ENCODE measurements at places on chromosomes 11 and 22.

- no peak for DNase-seq
These were observed 30.8 kb downstream of the UBE2L3 start for GRCh38 chr22:21598302-21598701.

GRCh38 chr11:61851113-61851899, 23.2 kb downstream of the FADS2 start:
- no peak for DNase-seq

- no peak for DNase-seq
These were observed 29.6 kb upstream of the FLI1 start for GRCh38 chr11:128664317-128664716.

GRCh38 chr22:46774253-46774979, 12.0 kb downstream of the TBC1D22A start:
- no peak for DNase-seq

DNA sequence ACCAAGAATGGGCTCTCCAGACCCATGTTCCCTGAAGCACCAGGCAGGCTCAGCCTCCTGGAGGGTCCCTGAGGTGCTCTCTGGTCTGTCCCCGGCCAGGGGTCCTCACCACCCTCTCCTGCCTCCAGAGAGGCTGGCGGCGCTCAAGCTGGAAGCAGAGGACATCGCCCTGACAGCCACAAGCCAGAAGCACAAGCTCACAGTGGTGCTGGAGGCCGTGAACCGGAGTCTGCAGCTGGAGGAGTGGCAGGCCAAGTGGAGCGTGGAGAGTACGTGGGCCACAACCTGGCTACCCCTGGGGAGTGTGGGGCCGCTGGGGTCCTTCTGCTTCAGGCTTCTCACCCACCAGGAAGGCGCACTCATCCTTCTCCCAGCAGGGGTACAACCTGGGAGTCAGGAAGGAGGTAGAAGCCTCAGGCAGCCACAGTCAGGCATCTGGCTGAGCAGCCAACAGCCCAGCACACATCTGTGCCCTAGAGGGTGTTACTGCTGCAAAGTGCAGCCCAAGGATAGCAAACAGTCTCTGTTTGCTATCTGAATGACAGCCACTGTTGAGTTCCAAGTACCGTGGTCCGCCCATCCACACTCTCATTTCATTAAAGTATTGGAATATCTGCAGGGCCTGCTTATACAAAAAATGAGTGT, 8.4 kb downstream of the PARVG start:
- no peak for DNase-seq

DNA sequence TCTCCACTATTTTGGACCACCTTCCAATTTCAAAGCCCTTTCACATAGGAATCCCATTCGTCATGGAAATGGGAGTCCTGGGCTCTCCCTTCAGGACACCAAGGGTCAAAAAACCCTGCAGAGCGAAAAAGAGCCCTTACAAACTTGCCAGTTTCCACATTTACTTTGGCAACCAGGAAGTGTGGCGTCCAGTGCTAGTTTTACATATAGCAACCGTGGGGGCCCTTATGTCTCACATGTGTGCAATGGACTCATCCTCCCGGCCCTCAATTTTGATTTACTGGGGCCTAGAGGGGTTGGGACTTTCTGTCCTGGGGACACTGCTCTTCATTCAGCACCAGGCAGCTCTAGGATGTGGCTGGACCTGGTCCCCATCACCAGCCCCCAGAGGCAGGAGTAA, 33.7 kb downstream of the DAGLA start:
- DNase-seq: no peak

DNA sequence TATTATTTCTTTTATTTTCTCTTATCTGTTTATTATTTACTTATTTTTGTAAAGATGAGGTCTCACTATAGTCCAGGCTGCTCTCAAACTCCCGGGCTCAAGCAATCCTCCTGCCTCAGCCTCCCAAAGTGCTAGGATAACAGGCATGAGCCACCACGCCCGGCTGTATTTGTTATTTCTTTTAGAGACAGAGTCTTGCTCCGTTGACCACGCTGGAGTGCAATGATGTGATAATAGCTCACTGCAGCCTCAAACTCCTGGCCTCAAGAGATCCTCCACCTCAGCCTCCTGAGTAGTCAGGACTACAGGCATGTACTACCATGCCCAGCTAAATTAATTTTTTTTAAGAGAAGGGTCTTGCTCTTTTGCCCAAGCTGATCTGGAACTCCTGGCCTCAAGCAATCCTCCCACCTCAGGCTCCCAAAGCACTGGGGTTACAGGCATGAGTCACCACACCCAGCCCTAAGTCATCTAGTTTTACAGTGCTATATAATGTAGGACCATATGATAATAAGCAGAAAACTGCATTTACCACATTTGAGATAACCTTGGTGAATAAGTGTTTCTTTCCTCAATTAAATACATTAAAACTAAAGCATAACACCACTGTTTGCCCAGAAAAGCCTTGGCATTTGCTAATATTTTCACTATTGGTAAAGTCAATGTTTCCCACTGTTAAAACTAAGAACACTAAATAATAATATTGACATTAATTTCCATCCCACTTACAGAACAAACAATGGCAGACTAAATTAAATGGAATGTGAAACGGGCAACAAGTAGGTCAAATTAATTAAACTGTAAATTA, 127.5 kb downstream of the SIK3 start:
- DNase-seq: no peak

- peak; percentile 85 for DNase-seq
These were observed 1.2 kb upstream of the TYMP start for GRCh38 chr22:50530877-50531545.

- DNase-seq: no peak
These were observed 307.0 kb downstream of the AASDHPPT start for GRCh38 chr11:106384429-106384828.

DNA sequence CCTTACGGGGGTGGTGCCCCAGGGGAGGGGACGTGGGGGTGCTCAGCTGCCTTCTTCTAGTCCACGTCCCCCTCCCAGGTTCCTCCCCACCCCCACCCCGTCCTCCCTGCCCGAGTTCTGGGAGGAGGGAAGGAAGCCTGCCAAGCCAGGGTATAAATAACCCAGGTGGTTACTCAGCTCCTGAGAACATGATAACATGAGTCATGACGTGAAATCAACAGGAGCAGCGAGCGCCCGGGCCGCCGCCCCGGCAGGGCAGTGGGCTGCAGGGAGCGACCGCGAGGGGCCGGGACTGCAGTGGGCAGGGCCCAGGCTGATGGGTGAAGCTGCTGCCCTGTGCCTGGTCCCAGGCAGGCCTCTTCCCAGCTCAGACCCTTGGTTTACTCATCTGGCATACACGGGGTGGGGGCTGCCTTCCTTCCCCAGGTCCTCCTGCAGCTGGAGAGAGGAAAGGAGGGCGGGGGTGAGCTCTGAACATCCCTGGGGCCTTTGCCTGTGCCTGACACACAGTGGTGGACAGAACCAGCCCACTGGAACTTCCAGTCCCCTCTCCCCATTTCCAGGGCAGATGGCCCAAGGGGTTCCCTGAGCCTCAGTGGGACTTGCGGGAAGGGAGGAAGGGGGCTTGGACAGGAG, 8.8 kb upstream of the PDGFB start:
- DNase-seq: peak; percentile 17

DNA sequence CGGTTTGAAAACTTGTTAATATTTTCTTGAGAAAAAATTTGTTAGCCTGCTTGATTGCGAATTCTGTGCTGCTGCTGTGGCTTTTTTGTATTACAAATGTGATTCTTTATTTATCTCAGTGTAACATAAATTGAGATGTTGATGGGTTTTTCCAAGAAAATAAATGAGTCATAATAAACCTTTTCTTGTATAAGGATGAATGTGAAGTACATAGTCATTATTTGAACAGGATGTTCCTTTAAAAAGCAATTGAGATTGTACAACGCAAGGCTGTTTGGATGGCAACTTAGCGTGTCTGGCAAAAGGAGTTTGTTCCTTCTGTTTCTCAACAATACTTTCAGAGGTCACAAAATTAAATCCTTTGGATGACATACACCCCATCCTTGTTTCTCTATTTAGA, 24.6 kb upstream of the CARD18 start:
- no peak for DNase-seq

- no peak for DNase-seq
These were observed at the start of gene EPS8L2 for GRCh38 chr11:705646-706438. EPS8L2 (plus strand) TSS chr11:706231; CDS start chr11:709408, 3,177 bp downstream.

- DNase-seq: no peak
These were observed 9.5 kb downstream of the VPS37C start for GRCh38 chr11:61151545-61152252.

- DNase-seq: no peak
These were observed 64.2 kb downstream of the ADAMTS15 start for GRCh38 chr11:130512662-130513061.

- no peak for DNase-seq
These were observed 21.9 kb downstream of the IGSF9B start for GRCh38 chr11:133934599-133935550.

DNA sequence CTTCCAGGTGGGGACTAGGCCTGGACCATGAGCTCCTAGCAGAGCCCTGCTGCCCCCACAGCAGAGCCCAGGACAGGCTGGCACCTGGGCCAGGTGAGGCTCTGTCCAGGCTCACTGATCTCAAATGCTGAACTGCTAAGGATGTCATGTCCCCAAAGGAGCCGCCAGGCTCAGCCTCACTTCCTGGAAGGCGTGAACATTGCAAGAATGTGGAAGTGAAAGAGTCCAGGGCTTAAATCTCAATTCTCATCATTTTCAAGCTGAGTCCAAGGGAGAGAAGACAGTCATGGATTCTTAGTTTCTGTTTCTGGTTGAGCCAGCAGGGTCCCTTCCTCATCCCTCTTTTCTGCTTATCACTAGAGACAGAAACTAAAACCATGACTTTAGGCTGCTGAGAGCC, 5.0 kb downstream of the ASCL2 start:
- peak; percentile 24 for DNase-seq

GRCh38 chr11:2911785-2912391, 17.3 kb downstream of the PHLDA2 start:
- DNase-seq: no peak

GRCh38 chr22:39128508-39128907, 24.0 kb downstream of the CBX7 start:
- DNase-seq: no peak

DNA sequence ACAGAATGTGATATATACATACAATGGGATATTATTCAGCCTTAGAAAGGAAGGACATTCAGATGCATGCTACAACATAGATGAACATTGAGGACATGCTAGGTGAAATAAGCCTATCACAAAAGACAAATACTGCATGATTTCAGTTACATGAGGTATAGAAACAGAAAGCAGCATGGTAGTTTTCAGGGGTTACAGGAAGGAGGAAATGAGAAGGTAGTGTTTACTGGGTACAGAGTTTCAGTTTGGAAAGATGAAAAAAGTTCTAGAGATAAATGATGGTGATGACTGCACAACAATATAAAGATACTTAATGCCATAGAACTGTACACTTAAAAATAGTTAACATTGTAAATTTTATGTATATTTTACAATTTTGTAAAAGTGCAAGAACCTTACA, 266.7 kb upstream of the C11orf87 start:
- no peak for DNase-seq
